ENCODE measurements at places on chromosomes 5 and 9.

GRCh38 chr9:68640421-68641089, 64.5 kb upstream of the PIP5K1B start:
- DNase-seq: no peak

GRCh38 chr9:129562917-129563316, 58.0 kb downstream of the C9orf50 start:
- DNase-seq: no peak

- DNase-seq: no peak
Observed at GRCh38 chr5:148708854-148709253, 54.5 kb upstream of the HTR4 start.

DNA sequence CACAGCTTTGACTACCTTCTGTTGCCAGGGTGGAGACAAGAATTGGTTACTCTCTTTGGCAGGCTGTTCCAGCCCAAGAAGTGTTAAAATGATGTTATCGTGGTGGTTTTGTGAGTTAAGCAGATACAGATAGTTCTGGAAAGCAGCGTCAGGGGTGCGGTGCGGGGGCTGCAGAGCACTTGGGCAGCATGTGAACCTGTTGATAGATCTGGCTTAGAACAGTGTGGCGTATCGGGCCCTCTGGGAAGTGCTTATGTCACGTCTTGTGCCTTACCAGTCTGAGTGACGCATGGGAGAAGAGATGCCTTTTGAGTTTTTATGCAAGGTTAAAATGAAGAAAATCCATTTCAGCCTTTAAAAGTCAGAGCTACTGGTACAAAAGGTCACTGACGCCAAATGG, 152.5 kb downstream of the PRKACG start:
- DNase-seq: no peak

DNA sequence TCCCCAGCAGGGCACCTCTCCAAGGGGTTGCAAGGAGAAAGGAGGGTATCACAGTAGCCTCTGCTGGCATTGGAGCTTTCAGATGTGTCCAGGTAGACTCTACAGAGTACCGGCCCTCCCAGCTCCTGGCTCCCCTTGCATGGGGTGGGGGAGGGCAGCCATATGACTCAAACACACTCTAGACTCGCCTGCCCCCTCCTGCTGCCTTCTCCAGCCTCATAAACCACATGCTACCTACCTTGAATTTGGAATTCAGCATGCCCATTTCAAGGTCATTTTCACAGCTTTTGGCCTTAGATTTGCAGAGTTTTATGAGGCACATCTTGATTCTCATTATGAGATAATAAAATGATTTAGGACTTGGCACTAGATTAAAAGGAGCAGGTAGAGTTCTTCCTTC, 32.8 kb upstream of the SMIM32 start:
- no peak for DNase-seq

DNA sequence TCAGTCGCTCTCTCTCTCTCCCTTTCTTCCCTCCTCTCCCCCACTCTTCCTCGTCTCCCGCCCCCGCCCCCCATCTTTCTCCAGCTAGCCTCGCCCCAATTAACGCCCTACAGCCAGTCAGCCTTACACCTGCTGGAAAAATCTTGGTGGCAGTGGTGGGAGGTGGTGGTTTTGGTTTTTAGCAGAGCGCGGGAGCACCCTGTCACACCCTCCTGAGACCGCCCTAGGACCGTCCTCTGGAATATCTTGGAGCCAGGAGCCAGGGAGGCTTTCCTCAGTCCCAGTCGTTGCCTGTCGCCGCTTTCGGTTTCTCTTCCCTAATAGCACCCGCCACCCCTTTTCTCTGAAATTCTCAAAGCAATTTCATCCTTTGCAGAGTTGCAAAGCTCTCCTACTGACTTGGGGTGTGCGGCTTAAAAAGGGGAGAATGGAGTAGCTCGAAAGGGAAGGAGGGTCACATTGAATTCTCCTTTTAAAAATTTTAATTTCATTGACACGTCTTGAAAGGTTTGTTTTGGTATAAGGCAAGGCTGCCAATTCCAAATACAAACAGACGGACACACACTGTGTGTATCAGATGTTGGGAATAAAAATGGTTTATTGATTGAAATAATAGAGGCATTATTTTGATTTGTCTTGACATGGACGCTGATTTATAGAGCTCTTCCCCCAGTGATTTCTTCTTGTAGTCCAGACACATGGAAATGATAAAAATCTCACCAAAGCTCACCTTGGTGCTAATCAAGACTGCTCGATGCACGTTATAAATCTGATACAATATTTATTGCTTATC, 301.3 kb downstream of the PARP8 start:
- DNase-seq: no peak

DNA sequence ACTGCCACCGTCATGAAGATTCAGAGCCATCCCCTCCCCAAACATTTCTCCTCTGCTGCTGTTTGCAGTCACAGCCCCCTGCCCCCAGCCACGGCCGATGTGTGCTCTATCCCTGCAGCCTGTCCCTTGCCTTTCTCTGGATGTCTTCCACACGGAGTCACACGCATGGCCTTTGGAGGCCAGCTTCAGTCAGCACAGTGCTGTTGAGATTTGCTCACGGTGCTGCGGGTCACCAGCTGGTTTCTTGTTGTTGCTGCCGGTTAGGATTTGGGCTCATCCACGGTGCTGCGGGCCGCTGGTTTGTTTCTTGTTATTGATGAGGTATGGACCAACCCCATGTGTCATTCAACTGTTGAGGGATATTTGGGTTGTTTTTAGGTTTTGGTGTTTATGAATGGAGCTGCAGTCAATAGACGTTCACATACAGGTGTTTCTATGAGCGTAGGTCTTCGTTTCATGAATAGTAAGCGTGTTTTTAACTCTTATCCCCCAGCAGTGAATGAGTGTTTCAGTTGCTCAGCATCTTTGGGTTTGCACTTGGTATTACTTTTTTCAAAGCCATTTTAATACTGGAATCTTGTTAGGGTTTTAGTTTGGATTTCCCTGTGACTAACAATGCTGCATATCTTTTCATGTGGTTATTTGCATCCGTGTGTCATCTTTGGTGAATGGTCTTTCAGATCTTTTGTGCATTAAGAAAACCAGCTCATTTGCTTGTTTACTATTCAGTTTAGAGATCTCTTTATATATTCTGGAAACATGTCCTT, 57.6 kb downstream of the AHRR start:
- no peak for DNase-seq

DNA sequence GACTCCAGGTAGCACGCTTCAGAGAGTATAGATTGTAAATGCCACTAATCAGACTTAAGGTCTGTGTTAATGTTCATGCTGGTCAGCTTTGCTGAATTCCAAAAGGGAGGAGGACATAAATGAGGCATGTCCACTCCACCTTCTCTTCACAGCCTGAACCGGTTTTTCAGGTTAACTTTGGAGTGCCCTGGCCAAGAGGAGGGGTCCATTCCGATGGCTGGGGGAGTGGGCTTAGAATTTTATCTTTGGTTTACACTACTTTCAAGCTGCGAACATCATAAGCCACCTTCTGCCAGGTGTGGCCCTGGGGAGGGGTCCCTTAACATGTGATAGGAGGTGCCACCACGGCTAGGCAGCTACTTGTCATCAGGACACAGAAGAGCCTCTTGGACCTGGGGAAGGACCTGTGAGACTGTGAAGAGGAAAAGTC, 24.2 kb downstream of the ABO start:
- no peak for DNase-seq

- no peak for DNase-seq
Observed at GRCh38 chr5:169567079-169567478, 16.5 kb upstream of the SPDL1 start.

DNA sequence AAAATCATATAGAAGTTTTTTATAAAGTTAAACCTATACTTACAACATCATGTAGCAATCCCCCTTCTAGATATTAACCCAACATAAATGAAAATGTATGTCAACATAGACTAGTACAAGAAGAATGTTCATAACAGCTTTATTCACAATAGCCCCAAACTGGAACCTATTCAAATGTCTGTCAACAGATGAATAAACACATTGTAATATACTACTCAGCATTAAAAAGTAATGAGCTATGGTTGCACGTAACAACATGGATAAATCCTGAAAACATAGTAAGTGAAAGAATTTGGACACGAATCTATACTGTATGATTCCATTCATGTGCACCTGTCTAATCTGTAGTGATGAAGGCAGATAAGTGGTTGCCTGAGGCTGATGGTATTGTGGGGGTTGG, 73.9 kb downstream of the CSNK1G3 start:
- DNase-seq: no peak

DNA sequence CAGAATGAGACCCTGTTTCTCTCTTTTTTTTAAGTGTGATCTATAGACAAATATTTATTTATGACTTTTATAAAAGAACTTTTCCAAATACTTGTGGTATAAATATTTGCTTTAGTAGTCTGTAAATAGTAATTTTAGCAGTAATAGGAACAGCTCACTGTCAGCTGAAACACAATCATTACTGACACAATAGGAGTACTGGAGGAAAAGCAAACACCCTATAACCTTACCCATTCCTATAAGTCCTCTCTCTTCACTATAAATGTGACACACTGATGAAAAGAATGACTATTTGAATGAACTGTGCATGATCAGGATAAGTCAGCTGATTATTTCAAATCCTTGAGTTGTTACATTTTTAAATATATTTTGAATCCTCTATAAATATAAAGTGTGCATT, 72.4 kb downstream of the CDH12 start:
- DNase-seq: no peak

GRCh38 chr5:74145951-74146350, 494.6 kb downstream of the ENC1 start:
- no peak for DNase-seq

DNA sequence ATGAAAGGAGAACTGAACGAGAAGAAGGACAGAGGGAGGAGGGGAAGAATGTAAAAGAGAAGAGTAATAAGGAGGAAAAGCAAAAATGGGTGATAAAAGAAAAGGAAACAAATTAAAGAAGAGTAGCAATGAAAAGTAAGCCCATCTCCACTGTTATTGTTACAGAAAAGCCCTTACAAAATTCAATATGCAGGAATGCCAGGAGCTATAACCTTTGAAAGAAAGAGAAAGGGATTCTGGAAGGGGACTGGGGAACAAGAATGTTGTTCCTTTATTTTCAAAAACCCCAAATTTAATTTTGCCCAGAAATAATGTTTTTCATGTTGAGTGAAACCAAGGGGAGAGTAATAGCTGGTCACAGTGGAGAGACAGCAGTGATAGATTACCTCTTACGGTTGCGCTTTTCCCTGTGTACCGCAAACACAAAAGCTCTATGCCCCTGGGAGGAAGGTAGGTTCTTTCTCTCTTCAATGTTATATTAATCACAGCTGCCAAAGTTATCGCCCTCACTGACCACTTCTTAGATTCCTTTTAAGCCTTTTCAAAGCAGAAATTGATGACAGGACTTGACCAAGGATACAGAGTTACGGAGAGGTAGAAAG, 86.7 kb downstream of the BRINP1 start:
- no peak for DNase-seq

- no peak for DNase-seq
Observed at GRCh38 chr5:37448941-37449340, 69.8 kb downstream of the WDR70 start.

DNA sequence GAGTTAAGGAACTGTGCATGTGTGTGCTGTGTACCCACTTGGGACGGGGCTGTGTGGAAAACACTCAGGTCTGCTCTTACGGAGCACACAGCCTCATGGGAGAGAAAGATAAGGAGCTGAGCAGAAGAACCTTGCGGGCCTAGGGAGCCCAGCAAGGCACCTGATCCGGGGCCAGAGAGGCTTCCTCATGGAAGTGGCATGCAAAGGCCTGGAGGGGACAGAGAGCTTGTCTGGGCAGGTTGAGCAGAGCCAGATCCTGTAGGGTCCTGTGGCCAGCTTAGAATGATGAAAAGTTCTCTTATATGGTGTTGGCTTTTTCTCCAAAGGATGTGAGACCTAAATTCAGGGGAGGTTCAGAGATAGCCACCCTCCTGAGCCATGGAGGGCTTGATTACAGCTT, 45.2 kb downstream of the NEK6 start:
- DNase-seq: no peak

- no peak for DNase-seq
Observed at GRCh38 chr5:141465351-141465750, 10.4 kb upstream of the PCDHGC3 start.

- DNase-seq: no peak
Observed at GRCh38 chr9:131056781-131057506, 39.4 kb upstream of the AIF1L start.

DNA sequence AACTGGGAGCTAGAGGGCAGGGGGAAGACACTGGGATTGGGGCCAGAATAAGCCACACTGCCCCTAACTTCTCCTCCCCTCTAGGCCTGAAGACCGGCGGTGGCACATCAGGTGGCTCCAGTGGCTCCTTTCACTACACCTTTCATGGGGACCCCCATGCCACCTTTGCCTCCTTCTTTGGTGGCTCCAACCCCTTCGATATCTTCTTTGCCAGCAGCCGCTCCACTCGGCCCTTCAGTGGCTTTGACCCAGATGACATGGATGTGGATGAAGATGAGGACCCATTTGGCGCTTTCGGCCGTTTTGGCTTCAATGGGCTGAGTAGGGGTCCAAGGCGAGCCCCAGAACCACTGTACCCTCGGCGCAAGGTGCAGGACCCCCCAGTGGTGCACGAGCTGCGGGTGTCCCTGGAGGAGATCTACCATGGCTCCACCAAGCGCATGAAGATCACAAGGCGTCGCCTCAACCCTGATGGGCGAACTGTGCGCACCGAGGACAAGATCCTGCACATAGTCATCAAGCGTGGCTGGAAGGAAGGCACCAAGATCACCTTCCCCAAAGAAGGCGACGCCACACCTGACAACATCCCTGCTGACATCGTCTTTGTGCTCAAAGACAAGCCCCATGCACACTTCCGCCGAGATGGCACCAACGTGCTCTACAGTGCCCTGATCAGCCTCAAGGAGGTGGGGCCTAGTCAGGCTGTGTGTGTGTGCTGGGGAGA, 6.8 kb downstream of the DNAJB5 start:
- no peak for DNase-seq
